ENCODE measurements at places on chromosomes 5 and 9. TPM values are rescaled to one million over a fixed set of nuclear protein-coding genes. Genes with fewer than 3 reads are reported as not detected.

The PITX1 gene
- total RNA-seq, result 0.44 TPM

The OLFM1 gene
- 0.44 TPM for total RNA-seq

The AGXT2 gene
- not detected for total RNA-seq

The SPINK6 gene
- total RNA-seq, result not detected

The HSD17B4 gene
- 215 TPM for total RNA-seq

The MARCHF11 gene
- not detected for total RNA-seq

The TAS2R1 gene
- total RNA-seq, result not detected

The NIPAL4 gene
- total RNA-seq, result not detected

The PDLIM4 gene
- total RNA-seq, result 12.3 TPM

The GRXCR2 gene
- total RNA-seq, result not detected

The C5orf15 gene
- total RNA-seq, result 49.3 TPM

The TNFAIP8 gene
- 32.0 TPM for total RNA-seq

The UAP1L1 gene
- total RNA-seq, result 14.0 TPM

The MTAP gene
- 33.8 TPM for total RNA-seq

The PDE6A gene
- total RNA-seq, result not detected

The GRIN1 gene
- 0.06 TPM for total RNA-seq

The CCNJL gene
- 0.68 TPM for total RNA-seq

The CSF2 gene
- total RNA-seq, result not detected

The NSG2 gene
- not detected for total RNA-seq

The ABO gene
- total RNA-seq, result not detected

The DOCK2 gene
- total RNA-seq, result 0.13 TPM

The C5orf52 gene
- not detected for total RNA-seq

The CD14 gene
- total RNA-seq, result 1.6 TPM

The GDNF gene
- not detected for total RNA-seq

The CCDC171 gene
- total RNA-seq, result 2.9 TPM

The GRIN3A gene
- under 0.01 TPM for total RNA-seq

The CDK9 gene
- 39.1 TPM for total RNA-seq

The STC2 gene
- total RNA-seq, result 251 TPM

The WNK2 gene
- total RNA-seq, result not detected

The ZBTB43 gene
- 14.0 TPM for total RNA-seq

The FAM219A gene
- 5.9 TPM for total RNA-seq

The NR4A3 gene
- total RNA-seq, result 2.4 TPM

The SPEF2 gene
- 1.7 TPM for total RNA-seq

The GFI1B gene
- not detected for total RNA-seq

The RFK gene
- 17.7 TPM for total RNA-seq

The CARD19 gene
- 51.4 TPM for total RNA-seq

The MSX2 gene
- 0.50 TPM for total RNA-seq

The FAM153A gene
- total RNA-seq, result not detected

Measured in aortic smooth muscle cell (primary cell).